ENCODE measurements at places on chromosomes 2 and 18.

DNA sequence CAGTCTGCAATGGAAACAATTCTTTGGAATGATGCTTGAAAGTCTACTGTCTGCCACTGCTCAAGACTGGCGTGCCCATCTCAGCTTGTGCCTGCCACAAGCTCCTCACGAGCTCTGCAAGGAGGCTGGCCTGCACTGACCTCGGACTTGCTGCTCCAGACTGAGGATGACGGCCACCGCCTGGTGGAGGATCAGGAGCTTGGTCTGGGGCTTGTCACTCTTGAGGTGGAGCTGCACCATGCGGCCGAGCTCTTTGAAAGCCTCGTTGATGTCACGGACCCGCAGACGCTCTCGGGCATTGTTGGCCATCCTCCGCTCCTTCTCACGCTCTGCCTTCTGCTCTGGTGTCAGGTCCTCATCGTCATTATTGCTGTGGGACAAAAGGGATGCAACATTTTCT, 269.4 kb upstream of the CCDC68 start:
- no peak for DNase-seq

GRCh38 chr2:105406221-105406620, 7.4 kb upstream of the FHL2 start:
- DNase-seq = no peak

GRCh38 chr2:197298609-197299008, 12.0 kb downstream of the ANKRD44 start:
- DNase-seq = no peak

- DNase-seq = no peak
Observed at GRCh38 chr2:190129421-190130199, 67.1 kb upstream of the MSTN start.

- no peak for DNase-seq
Observed at GRCh38 chr2:102357937-102358336, 2.3 kb downstream of the IL18R1 start.

DNA sequence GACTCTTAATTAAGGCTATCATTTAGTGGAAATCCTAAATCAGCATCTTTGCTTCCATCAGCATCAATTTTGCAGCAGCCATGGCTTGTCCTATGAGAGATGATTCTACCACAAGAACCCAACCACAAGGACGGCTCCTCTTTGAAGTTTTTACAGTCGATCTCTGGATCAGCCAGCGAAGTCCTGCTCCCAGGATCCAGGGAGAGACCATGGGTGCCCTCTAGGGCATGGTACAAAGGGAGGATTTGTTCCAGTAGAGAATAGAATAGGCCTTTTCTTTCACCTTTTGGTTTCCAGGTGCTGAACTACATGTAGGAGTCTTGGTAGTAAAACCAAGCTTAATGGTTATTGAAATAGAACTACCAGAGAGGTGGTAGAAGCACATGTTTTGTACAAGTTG, 52.7 kb downstream of the TMEM200C start:
- DNase-seq = no peak
